ENCODE measurements at places on chromosomes 11 and 22.

DNA sequence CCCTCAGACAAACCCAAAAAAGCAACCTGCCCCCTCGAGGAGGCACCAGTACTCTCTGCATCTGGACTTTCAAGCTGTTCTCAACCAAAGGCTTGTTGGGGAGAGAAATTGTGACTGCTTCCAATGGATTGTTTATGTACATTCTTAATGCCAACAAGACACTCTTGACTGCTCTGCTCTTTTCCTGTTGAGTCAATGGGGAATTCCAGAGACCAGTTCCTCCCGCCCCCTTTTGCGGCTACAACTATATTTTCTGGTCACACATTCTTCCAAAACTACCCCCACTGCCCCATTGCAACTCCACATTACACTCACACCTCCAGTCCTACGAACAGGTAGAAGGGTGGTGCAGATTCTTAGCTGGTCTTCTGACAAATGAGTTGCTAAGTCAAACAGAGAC is 187.0 kb downstream of the DSCAML1 start:
- no peak for DNase-seq

DNA sequence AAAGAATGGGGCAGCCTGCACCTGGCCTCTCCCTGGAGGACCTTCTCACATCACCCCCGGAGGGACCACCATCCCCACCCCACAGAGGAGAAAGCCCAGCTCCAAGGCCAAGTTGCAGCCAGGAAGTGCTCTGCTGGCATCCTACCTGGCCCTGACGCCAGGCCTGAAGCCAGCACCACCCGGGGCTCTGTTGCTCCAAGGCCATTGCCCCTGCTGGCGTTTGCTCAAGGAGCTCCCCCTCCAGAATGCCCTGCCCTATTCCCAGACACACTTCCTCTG is 10.2 kb downstream of the RTN4R start:
- no peak for DNase-seq

- DNase-seq, result no peak
Measured at GRCh38 chr11:105144887-105145286, 5.3 kb upstream of the CARD18 start.

DNA sequence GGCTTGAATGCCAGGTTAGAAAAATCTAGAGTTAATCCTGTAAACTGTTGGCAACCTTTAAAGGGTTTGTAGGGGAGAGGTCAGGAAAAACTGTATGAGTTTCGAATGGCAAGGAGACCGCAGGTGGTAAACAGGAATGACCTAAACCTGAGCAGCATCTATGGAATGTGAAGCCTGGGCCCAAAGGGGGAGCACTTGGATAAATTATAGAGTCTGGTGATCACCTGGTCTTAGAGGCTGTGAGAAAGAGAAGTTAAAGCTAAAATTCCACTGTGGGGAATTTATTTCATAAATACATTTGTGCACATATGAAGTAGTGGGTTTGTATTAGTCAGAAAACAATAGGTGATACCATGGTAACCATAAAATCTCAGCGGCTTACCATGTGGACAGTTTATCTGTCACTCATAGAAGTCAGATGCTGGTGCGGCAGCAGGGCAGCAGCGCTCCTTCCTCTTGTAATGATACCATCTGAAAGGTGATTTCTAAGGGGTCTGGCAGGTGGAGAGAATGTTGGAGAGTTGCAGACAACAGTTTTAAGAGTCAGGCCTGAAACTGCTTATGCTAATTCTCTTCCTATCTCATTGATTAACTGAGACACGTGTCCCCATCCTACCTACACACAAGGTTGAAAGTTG is 1104.4 kb upstream of the CCDC90B start:
- no peak for DNase-seq

DNA sequence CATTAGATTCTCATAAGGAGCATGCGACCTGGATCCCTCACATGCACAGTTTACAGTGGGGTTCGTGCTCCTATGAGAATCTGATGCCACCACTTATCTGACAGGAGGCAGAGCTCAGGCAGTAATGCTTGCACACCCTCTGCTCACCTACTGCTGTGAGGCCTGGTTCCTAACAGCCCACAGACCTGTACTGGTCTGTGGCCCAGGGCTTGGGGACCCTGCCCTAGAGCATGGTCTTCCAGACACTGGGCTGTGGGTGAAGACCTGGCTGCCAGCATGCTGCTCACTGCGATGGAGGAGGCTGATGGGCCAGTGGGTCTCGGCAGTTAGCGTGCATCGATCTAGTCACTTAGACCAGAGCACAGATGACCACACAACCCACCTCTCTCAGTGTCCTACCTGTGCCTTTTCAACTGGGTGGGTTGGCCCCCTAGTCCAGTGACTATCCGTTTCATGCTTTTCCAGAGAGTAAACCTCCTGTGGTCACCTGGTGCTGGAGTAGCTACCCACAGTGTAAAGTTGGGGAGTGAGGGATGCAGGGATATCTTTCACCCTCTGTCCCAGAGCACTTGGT is 21.1 kb downstream of the MED15 start:
- DNase-seq, result no peak

Measured in omental fat pad (tissue), 4 donors.